ENCODE measurements at places on chromosomes 3 and 15.

- DNase-seq: no peak
Observed at GRCh38 chr3:140467104-140467577, 210.7 kb upstream of the TRIM42 start.

DNA sequence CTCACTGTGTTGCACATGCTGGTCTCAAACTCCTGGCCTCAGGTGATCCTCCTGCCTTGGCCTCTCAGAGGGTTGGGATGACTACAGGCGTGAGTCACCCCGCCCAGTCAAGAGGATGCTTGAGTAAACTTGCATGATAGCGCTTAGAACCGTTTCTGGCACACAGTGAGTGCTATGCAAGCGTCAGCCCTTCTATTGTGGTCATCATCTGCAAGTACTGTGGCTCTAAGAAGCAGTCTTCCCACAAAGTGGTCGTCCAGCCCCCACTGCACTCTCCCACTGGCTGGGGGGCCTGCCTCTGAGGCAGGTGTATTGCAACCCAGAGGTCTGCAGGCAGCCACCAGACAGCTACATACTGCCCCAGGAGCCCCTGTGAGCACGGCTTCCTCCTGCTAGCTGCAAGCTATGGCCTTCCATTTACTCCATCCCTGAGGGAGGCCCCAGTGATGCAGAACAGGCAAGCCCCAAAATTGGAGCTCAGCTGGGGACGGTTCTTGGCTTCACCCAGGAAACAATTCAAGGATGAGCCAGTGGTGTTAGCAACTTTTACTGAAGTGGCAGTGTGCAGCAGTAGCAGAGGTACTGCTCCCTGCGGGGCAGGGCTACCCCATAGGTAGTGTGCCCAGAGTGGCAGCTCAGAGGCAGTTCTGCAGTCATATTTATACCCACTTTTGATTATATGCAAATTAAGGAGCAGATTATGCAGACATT, 95.4 kb downstream of the LSM3 start:
- no peak for DNase-seq

- DNase-seq: peak; percentile 30
Observed at GRCh38 chr15:79769069-79769481, 127.7 kb downstream of the MTHFS start.

- no peak for DNase-seq
Observed at GRCh38 chr3:54312156-54312899, 190.0 kb downstream of the CACNA2D3 start.

GRCh38 chr3:196640297-196641018, 964 bp downstream of the NRROS start:
- DNase-seq: no peak

- no peak for DNase-seq
Observed at GRCh38 chr3:52454938-52455282, 494 bp upstream of the NISCH start.

DNA sequence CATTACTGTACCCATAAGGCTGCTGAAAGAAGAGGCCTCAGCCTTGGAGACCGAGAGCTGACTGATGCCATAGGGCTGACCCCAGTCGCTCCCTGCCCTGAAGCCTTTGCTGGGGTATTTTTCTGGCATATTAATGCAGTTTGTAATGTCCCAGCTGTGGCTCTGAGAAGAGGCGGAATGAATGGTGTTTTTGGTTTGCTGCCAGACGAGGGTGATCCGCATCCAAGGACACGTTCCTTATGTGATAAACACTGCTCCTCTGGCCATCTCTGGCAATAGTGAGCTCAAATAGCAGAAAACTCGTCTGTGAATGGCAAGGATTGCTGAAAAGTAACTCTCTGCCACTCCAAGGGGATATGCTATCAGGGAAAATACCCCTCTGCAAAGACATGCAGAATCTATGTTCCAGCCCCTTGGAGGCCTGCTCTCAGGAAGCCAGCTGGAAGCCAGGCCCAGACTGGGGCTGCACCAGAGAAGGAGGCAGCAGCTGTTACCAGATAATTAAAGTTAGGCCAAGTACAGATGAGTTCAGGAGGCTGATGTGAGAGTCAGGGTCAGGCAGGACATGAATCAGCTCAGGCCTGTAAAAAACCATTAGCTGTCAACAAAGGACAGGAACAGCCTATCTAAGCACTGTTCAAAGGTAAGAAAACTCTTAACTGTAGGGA, 28.9 kb upstream of the KLHL6 start:
- peak; percentile 38 for DNase-seq

- no peak for DNase-seq
Observed at GRCh38 chr15:95175914-95176658, 944.7 kb downstream of the MCTP2 start.

DNA sequence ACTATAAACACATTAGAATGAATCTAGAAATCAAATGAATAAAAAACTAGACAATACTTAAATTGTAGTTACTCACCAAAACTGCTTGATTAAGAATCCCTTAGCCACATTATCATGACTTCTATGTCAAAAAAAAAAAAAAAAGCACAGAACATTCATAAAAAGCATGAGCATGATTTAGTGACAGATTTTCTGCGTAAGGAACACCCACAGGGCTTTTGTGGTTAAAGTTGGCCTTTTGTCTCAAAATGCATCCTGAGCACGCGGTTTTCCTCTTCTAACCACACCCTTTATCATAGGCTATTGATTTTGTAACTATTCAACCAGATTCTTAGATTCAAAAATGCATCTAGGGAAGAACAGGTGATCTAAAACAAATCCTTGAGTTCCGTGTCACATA, 334.0 kb upstream of the NR2F2 start:
- no peak for DNase-seq

DNA sequence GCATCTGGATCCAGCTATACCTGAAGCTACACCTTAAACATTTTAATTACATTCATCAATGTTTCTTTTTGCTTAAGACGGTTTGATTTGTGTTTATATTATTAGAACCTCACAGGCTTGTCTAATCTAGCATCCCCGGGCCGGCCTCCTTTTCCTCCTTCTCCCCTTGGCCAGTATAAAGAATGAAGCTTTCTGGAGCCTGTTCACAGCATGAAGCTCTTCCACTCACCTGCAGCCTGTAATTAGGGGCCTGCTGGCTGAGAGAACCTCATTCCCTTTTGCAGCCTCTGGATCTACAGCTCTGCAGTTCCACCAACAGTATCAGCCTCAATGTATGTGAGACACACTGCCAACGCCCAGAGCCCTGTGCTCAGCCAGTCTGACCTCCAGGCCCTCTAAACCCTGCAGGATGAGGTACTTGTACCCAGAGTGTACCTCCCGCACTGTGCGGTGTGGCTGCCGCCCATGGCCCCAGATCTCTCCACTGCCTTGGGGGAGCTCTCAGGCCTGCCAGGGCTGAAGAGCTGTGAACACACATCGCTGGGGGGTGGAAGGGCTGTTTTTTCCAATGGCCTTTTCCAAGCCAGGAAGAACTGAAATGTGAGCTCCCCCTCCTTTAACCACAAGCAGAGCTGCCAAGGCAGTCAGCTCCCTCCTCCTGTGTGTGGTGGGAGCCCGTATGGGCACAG, 114.7 kb upstream of the ALDH1A3 start:
- no peak for DNase-seq

GRCh38 chr3:197833930-197834715, 43.1 kb downstream of the LRCH3 start:
- no peak for DNase-seq

GRCh38 chr3:161489395-161489794, 7.2 kb upstream of the OTOL1 start:
- no peak for DNase-seq

DNA sequence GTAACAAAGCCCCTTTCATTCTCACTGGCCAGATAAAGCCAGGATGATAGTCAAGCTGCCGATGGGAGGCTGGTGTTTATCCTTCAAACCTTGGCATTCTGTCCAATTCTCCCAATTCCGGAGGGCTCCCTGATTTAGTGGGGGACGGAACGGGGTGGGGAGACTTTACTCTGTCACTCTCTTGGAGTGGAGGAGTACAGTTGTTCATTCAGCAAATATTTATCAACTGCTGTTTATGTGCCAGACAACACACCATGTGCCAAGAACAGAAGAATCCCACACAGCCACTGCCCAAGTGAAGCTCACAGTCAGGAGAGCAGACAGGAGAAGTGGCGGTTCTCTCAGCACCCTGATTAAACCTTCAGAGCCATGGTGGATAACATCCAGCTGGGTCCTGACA, 63.3 kb downstream of the WNT5A start:
- no peak for DNase-seq

- no peak for DNase-seq
Observed at GRCh38 chr15:101113114-101114005, 138.5 kb downstream of the CHSY1 start.

GRCh38 chr3:79074558-79074957, 693.2 kb downstream of the ROBO1 start:
- DNase-seq: no peak

DNA sequence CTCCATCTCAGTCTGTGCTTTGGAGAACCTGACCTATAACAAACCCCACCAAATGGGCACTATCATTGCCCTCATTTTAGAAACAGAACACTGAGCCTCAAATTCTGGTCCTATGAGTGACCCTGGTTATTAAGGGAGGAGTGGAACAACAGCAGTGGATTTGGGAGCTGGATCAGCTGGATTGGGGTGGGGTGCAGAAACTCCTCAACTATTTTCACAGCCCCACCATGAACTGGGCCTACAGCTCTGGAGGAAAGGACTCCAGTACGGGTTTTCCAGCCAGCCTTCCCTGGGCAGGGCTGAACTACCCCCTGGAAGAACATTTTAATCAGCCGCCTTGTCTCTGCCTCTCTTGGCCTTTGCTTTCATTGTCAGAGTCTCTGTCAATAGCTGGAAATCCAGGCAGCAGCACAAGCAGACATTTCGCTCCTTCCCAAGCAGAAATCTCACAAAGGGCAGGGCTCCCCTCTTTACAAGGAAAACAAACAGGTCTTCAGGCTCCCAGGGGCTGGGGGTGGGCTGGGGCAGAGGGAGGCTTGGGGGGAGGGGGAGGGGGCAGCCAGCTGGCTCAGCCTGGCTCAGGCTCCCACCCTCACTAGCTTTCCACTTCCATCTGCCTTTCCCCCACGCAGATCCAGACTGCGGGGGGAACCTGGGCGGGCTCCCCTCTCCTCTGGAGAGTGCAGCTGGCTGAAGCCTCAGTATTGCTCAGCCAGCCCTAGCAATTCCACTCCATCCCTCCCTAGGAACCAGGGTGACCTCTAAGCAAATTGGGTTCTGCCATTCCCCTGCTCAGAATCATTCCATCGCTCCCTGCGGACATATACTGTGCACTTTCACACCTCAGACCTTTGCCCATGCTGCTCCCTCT, 13.7 kb upstream of the TLE3 start:
- DNase-seq: no peak

- DNase-seq: peak; percentile 47
Observed at GRCh38 chr3:133899311-133899710, 3.6 kb upstream of the RAB6B start.

DNA sequence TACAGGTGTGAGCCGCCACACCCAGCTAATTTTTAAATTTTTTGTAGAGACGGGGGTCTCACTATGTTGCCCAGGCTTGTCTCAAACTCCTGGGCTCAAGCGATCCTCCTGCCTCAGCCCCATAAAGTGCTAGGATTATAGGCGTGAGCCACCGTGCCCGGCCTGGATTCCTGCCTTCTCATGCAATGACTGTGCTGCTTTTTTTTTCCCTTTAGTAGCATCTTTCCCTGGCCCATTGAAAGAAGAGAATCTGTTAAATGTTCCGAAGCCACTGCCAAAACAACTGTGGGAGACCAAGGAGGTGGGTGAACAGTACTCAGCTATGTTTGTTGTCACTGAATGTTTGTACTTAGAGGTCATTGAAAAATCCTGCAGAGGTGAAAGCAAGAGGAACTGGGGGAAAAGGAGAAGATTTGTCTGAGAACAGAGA, 88.0 kb downstream of the CRTC3 start:
- no peak for DNase-seq

- peak; percentile 58 for DNase-seq
Observed at GRCh38 chr15:90286678-90287077, 21.2 kb downstream of the NGRN start.

GRCh38 chr3:112390783-112391641, 58.1 kb downstream of the CD200 start:
- no peak for DNase-seq

DNA sequence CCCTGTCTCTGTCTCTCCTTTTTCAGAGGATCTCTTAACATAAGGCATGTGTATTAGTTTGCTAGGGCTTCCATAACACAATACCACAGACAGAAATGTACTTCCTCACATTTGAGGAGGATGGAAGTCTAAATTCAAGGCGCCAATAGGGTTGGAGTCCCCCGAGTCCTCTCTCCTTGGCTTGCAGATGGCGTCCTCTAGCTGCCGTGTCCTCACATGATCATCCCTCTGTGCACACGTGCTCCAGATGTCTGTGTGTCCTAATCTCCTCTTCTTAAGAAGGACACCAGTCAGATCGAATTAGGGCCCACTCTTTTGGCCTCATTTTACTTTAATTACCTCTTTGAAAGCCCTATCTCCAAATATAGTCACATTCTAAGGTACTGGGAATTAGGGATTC, 23.0 kb upstream of the BFSP2 start:
- DNase-seq: no peak

GRCh38 chr15:45795440-45796069, 160.7 kb downstream of the SQOR start:
- peak; percentile 3 for DNase-seq

- DNase-seq: no peak
Observed at GRCh38 chr3:31448035-31448881, 84.5 kb upstream of the STT3B start.

GRCh38 chr3:113878403-113878802, 39.8 kb downstream of the GRAMD1C start:
- no peak for DNase-seq

GRCh38 chr15:82040862-82041261, 5.0 kb downstream of the MEX3B start:
- DNase-seq: no peak

DNA sequence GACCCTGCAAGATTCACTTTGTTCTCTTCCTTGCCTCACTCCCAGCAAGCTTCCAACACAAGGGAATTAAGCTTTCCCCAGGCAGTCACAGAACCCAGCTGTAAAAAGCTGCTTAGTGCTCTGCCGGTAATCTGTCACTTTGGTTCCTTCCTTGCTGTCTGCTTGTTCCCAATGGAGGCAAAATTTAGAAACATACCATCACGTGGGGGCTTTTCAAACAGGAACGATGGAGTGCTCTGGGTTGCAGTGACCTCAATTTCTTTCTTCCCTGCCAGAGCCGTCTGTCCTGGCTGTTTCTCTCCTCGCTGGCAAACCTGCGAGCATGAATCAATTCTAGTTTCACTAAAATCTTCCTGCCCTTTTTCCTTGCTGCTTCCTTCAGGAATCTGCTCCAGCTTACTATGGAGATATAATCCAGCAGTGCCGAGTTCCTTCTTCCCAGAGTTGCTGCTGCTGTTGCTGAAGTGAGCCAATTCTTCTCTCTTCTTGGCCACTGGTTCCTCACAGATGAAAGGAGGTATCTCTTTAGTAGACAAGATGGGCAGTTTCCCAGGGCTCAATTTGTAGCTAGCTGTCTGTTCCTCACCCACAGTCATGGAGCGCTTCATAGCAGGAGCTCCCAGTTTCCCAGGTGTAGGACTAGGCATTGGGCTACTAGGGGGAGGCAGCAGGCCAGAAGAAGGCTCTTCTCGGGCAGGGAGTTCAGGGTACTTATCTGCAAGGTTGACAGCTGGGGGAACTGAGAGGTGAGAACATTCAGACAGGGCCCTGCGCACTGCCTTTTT, 88.1 kb downstream of the DHX30 start:
- DNase-seq: no peak

Measured in hematopoietic multipotent progenitor cell (in vitro differentiated cells).